MM.1S (cell line): ENCODE measurements at places on chromosomes 3 and 15.

GRCh38 chr3:63656786-63657185 is 4.3 kb downstream of the SNTN start:
- H3K27ac ChIP-seq = no peak overlapping the region
- H3K27me3 ChIP-seq = no peaks in the 10 kb centered on the region
- no peaks in the 10 kb centered on the region for H3K36me3 ChIP-seq
- DNase-seq = no peak
- H3K4me3 ChIP-seq = no peak overlapping the region

DNA sequence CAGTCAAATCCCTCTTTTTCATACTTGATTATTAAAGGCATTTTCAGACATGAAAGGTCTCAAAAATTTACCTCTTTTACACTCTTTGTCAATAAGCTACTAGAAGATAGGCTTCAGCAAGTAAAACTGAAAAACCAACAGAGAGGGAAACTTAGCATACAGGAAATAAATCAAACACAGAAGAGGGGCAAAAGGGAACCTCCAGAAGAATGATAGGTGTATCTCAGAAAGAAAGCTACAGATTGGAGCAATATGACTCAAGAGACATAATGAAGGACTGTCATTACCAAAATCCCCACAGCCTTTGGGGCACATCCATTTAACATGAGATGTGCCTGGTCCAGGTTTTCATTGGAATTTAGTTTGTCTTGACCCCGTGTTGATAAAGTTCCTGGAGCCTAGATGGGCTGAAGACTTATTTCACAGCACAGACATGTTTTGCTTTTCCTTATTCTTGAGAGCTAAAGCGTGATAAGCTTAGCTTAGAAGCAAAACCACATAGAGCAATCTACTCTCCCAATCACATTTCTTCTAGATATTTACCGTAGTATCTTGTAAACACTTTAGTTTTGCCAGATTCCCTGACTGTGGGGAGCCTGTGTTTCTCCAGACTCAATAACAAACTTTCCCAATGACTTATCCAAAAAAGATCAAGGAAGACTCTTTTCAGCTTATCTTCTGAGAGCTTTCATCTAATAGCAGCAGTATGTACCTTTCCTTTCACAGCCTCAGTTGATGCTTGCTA is 11.7 kb downstream of the LRRFIP2 start:
- no peak overlapping the region for H3K27ac ChIP-seq
- no peaks in the 10 kb centered on the region for H3K36me3 ChIP-seq
- no peak overlapping the region for H3K4me3 ChIP-seq
- no peaks in the 10 kb centered on the region; the same call in 1 of the 2 replicates for H3K4me1 ChIP-seq
- no peak for DNase-seq
- no peaks in the 10 kb centered on the region for H3K27me3 ChIP-seq

DNA sequence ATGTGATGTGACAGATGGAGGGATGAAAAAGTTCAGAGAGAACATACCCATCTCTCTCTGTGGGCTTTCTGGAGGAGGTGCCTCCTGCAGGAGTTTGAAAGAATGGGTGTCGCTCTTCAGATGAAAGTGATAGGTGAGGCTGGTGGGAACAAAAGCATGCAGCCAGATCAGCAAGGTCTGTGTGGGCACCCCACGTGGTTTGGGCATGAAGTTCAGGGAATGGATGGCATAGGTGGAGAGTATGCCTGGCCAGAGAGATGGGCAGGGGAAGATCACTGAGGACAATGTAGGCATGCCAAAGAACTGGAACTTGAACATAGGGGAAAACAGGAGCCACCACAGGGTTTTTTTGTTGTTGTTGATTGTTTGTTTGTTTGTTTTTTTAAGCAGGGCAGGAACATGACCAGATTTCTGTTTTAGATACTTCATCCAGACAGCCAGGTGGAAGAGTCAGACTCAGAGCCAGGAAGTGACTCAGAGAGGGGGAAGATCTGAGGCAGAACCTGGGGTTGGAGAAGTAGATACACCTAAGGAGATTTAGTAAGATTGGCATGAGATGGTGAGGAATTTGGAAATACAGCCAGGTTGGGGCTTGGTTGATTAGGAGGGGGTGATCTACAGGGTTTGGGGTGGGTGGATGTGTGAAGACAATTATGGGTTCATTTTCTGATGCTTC is 64.8 kb upstream of the CLSTN2 start:
- H3K4me1 ChIP-seq = no peaks in the 10 kb centered on the region
- no peak overlapping the region for H3K4me3 ChIP-seq
- H3K27ac ChIP-seq = no peak overlapping the region
- no peak for DNase-seq
- no peaks in the 10 kb centered on the region for H3K27me3 ChIP-seq
- no peaks in the 10 kb centered on the region for H3K36me3 ChIP-seq

DNA sequence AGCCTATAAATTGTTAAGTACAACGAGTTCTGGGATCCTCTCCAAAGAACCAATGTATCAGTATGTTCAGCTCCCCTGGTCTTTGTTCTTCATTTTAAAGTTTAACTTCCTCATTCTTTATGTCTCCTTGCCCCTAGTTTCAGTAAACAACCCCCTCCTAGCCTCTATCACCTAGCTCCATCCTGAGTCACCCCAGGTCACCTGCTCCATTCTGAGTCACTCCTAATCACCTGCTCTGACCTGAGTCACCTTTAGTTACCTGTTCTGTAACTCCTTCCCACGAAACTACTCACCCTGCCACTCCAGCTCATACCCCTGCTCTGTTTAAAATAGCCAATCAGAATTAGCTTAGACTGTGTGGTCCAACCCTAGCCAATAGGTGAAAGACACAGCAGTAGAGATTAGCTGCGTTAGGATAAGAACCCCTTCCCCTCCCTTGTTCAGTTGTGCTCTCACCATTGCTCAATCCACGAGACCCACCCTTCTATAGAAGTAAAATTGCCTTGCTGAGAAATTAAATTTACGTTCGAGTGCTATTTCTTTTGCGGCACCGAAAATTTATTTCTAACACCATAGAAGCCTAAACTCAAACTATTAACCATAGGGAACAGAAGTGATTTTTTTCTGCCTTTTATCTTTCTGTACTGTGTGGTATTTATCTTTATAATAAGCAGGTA is 245.0 kb upstream of the ADAMTS9 start:
- no peaks in the 10 kb centered on the region for H3K27me3 ChIP-seq
- no peaks in the 10 kb centered on the region for H3K36me3 ChIP-seq
- H3K4me1 ChIP-seq = no peaks in the 10 kb centered on the region
- H3K4me3 ChIP-seq = no peak overlapping the region
- DNase-seq = no peak

GRCh38 chr15:39618063-39618823 is 37.4 kb downstream of the THBS1 start:
- no peak overlapping the region for H3K27ac ChIP-seq
- H3K36me3 ChIP-seq = no peaks in the 10 kb centered on the region
- peaks cover 13% of the 10 kb centered on the region for H3K4me1 ChIP-seq
- no peak for DNase-seq
- H3K4me3 ChIP-seq = no peak overlapping the region

- no peak overlapping the region for H3K4me3 ChIP-seq
- H3K4me1 ChIP-seq = 0 out of 2 replicates have a peak, but pooled peaks cover 5% of the 10 kb centered on the region
- H3K27me3 ChIP-seq = no peaks in the 10 kb centered on the region
- no peak for DNase-seq
- H3K27ac ChIP-seq = no peak overlapping the region
These were observed 26.6 kb downstream of the NEK11 start for GRCh38 chr3:131053043-131053859.

GRCh38 chr3:148078658-148079057 is 619.0 kb upstream of the AGTR1 start:
- no peaks in the 10 kb centered on the region for H3K4me1 ChIP-seq
- H3K27ac ChIP-seq = no peak overlapping the region
- H3K27me3 ChIP-seq = no peaks in the 10 kb centered on the region
- no peak for DNase-seq

GRCh38 chr15:33083232-33084081 is 111.1 kb downstream of the FMN1 start:
- no peaks in the 10 kb centered on the region for H3K36me3 ChIP-seq
- H3K27ac ChIP-seq = no peak overlapping the region
- no peak for DNase-seq
- no peak overlapping the region for H3K4me3 ChIP-seq
- no peaks in the 10 kb centered on the region for H3K4me1 ChIP-seq
- H3K27me3 ChIP-seq = no peaks in the 10 kb centered on the region

DNA sequence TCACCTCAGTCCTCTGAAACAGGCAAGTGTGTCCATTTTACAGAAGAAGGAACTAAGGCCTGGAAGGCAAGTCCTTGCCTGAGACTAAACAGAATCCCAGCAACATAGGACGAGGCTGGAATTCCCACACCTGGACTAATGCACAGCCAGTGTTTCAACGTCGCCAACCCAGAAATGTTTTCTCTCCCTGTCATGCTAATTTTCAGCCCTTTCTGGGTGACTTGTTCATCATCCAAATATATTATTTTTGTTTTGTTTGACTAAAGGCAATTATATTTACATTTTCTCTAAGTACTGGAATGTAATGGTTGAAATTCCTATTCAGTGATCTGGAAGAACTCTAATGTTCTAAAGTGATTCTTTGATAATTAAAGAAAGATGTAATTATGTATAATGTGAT is 51.8 kb downstream of the BTD start:
- DNase-seq = no peak
- no peaks in the 10 kb centered on the region for H3K36me3 ChIP-seq
- H3K4me1 ChIP-seq = peaks cover 21% of the 10 kb centered on the region
- H3K4me3 ChIP-seq = no peak overlapping the region
- no peaks in the 10 kb centered on the region for H3K27me3 ChIP-seq

- no peaks in the 10 kb centered on the region for H3K27me3 ChIP-seq
- H3K36me3 ChIP-seq = no peaks in the 10 kb centered on the region
- no peak overlapping the region for H3K4me3 ChIP-seq
These were observed 14.0 kb upstream of the KLF15 start for GRCh38 chr3:126371096-126371705.
